ENCODE measurements at places on chromosomes 3 and 15.

DNA sequence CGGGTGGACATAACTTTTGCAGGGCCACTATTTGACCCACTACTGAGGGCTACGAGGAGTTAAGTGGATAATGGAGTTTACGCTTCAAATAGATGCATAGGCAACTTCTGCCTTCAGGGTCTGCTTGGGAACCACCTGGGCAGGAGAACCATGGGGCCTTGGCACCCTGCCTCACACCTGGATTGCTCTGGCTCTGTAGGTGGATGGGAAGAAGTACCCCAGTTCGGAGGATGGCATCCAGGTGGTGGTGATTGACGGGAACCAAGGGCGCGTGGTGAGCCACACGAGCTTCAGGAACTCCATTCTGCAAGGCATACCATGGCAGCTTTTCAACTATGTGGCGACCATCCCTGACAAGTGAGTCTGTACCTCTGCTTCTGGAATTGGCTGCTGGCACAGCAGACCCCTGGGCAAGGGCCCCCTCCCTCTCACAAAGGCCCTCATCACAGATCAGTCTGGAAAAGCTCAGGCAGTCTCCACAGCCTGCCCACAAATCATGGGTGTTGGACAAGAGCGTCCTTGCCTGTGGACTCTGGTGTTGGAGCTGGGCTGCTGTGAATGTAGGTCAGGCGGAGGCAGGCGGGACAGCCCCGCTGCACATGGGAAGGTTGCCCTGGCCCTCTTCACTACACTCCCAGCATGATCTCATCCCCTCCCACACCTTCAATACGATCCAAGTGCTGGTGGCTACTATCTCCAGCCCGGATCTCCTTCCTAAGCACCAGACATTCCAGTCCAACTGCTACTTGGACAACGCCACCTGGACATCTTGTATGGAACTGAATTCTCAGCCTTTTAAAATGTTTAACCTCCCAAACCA, 46.7 kb downstream of the MESD start:
- DNase-seq, result no peak

GRCh38 chr3:15750143-15750542, 47.6 kb downstream of the ANKRD28 start:
- DNase-seq, result no peak

DNA sequence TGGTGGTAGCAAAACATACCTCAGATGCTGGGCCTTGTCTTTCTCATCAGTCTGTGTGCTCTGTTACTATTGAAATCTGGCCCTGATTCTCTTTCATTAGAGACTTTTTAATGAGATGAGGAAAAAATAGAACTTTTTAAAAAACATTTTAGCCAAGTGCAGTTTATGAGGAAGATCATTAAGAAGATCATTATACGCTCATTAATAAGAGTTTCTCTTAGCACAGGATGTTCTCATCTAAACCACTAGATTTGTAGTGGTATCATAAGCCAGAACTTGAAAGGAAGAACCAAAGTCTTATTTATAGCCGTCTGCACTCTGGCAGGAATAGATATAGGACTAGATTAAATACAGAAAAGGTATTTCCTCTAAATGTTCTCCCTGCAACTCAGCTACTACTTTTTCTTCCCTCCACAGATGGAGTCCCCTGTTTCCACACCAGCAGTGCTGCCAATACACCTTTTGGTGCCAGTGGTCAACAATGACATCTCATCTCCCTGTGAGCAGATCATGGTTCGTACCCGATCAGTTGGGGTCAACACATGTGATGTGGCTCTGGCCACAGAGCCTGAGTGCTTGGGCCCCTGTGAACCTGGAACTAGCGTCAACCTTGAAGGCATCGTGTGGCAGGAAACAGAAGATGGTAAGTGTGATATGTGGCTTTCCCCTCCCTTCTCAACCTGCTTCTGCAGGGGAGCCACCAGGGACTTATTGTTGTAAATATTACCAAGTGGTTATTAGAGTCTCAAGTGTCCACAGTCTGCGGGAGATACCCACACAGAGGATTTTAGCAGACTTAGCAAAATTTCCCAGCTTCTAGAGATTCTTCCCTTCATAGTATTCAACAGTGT, 152.8 kb downstream of the RBPMS2 start:
- peak; percentile 19 for DNase-seq

DNA sequence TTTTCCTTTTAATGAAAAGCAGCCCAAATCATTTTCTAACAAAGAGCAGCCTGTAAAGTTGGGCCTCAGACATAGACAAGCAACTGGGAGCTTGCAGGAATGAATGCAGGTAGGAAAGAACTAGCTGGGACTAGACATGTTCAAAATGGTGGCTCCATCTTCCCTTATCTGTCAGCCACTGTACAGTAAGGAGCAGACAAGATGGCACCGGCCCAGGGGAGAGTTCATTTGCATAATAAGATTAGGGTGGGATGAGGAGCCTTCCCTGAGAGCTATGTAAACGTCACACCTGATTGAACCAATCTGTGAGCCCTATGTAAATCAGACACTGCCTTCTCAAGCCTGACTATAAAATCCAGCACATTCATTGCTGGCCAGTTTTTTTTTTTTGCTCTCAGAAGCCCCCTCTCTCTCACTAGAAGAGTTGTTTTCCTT, 59.7 kb upstream of the GK5 start:
- DNase-seq, result no peak

DNA sequence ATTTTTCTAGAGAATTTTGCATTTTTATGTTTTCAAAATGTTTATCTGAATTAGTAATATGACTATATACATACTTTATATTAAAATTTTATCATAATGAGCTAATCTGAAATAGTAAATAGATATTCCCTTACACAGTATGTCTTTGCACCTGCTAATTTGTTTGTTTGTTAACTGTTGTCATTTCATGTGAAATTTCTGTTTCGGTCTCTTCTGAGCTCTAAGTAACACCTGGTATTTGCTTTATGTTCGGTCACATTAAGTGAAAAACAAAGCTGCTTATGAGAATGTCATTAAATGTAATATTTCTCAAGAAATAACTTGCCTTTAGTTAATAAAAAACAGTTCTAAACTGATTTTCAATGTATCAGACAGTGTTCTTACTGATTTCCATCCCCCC, 61.1 kb downstream of the FNDC3B start:
- DNase-seq, result no peak

GRCh38 chr3:61053781-61054496, 197.3 kb downstream of the FHIT start:
- no peak for DNase-seq

GRCh38 chr3:7285505-7285904, 424.6 kb downstream of the GRM7 start:
- DNase-seq, result no peak

- no peak for DNase-seq
These were observed 283.9 kb upstream of the CTNNB1 start for GRCh38 chr3:40915346-40915865.

DNA sequence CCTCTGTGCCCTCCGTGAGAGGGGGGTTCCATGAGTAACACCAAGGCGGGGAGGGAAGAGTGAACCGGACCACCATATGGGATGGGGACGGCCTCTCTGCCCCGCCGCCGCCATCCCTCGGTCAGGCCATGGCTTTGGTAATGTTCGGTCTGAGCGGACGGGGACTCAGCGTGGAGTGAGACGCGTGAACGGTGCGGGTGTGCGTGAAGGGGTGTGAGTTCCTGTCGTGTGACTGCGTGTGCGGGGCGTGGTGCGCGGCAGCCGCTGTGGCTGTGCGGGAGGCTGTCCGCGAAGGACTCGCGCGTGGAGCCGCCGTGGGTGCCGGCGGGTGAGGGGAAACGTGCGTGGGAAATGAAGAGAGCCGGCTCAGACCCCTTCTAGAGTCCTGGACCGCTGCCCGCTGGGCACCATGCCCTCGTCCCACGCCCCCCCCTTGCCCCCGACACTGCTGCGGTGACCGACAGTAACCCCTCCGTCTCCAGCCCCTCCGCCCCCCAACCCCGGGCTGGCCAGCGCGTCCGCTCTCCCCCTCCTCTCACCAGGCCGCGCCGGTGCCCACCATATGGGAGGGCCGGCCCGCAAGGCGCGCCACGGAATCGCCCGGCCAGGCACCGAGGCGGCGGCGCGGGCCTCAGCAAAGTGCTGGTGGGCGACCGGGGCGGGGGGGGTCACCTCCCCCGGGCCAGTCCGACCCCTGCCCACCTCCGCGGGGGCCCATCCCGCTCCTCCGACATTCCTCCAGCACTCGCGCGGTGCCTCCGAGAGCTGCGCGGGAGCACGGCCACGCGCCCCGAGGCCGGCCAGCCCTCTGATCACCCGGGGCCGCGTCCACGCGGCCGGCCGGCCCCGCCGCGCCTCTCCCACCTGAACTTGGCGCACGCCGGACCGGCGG, 589 bp downstream of the KLF15 start:
- DNase-seq, result no peak

DNA sequence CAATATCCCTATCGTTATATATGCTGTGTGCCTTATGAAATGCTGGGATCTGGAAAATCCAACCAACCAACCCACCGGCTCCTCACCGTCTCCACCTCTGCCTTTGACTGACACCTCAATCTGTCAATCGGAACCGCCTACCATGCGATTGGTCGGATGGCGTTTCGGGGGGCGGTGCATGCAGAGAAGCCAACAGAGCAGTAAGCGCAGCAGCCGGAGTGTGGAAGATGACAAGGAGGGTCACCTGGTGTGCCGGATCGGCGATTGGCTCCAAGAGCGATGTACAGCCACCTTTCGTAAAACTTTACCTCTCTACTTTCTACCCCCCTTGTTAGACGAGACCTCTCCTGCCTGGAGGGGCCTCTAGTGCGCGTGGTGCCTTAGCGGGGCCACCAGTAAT, 6.3 kb downstream of the CLK3 start:
- DNase-seq, result no peak

DNA sequence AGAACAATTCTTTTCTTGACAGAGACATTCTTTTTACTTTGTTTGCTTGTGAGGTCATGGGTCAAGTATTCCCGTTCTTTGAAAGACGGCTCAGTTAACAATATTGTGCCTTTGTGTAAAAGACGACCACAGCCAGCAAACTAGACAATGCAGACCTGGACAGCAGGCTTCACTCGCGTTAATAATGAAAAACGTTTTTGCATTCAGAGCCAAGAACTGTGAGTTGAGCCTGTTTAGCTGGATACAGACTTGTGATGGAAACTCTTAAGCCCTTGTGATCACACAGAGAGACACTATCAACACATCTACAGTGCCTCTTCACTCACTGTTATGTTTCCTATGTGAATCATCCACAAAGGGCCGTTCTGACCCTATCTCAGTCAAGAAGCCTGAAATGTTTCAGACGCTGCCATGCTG, 37.3 kb upstream of the CMTM7 start:
- no peak for DNase-seq

DNA sequence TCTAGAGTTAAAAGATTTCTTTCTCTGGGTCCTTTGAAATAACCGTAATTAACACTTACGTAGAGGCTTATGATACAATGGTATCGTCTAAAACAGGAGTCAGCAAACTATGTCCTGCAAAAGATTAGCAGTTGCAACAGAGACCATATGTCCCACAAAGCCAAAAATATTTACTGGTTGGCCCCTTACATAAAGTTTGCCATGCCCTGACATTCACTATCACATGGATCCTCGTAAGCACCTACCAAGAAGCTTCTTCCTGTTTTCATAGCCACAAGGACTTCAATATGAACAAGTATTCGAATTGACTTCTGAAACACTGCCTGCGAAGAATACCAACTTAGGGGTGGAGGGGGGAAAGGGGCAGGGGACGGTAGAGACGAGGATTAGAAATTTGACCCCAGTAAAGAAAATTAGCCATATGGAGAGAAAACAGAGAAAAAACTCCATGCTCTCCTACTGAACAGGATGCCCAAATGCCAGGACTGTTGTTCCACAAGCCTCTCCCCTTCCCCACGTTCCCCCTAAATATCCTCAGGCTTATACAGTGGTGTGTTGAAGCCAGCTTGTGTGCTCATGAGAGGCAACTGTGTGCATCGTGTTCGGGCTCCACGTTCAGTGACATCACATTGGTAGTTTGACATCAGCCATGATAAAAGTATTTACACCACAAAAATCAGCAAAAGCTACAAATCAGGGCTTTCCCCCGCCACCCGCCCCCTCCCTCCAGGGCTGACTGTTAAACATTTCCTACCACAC, 144.1 kb upstream of the HES1 start:
- no peak for DNase-seq

DNA sequence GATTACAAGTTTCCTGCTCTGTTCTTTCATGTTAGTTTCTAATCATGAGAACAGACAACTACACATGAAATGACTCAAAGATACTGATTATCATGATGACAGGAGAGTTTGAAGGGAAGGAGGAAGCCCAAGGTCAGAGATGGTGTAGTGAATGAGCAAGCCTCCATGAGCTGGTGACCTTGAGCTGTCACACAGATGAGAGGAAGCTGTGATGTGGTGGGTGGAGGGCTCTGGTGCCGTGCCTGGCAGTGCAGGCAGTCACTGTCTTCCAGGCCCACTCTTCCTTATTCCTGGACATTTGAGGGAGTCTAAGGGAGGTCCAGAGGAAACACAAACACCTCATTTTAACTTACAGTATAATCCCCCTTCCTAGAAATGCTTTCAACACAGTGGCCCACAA, 133.4 kb upstream of the ROPN1 start:
- no peak for DNase-seq

DNA sequence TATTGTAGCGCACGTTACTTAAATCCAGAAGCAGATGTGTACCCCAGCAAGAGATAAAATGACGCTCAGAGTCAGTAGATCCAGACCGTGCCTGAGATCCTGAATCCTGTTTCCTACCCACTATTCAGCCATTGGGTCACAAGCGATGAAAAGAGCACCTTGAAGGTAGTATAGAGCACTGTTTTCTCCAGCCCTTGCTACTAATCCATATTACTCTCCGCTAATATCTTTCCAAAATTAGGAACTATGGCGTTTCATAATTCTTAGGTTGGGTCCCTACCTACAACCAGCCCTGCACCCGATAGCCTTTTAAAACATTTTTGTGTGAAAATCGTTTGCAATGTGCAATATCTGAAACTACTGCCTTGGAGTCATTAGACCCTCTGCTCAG, 596 bp downstream of the BTD start:
- no peak for DNase-seq

DNA sequence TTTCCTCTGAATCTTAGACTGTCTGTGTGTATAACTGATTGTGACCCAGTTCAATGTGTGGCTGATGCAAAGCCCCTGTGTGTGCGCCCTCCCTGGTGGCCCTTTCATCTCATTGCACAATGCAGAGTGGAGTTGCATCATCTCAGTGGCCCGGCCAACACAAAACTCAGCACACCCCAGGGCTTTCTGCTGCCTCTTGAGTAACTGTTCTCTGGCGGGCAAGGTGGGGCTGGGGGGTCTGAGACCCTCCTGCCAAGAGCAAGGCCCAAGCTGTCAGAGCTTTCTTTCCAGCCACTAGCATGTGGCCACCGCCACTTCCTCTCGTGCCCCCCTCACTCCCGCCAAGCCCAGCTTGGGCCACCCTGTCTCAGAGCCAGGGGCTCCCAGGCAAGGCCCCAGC, 80.7 kb upstream of the ALDH1L1 start:
- no peak for DNase-seq

GRCh38 chr15:33111041-33111451, 83.5 kb downstream of the FMN1 start:
- no peak for DNase-seq

GRCh38 chr3:24548278-24548677, 53.6 kb upstream of the THRB start:
- DNase-seq, result no peak

DNA sequence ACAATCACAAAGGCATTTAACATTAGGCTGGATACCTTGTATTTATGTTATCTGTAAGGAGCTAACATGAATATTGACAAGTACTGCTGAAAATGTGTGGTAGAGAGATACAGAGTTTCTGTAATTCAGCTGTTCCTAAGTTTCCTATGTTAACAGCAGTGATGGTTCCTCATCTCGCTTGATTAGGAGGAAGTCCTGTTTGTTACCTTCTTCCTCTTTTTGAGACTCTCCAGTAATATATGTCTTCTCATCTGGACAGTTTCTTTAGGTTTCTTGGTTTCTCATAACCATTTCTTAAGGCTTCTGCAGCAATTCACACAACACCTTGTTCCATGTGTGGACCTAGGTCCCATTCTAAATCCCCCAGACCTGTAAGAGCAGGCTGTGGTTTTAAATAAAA, 11.4 kb upstream of the PEX5L start:
- no peak for DNase-seq

All from activated CD4-positive, alpha-beta T cell treated with anti-CD3 and anti-CD28 coated beads, Interleukin-2, amount 50 U/mL, for 48 hours (primary cell).